Karpas-422 (cell line): ENCODE measurements at places on chromosomes 2 and 18. TPM values are rescaled to one million over a fixed set of nuclear protein-coding genes. Genes with fewer than 3 reads are reported as not detected.
A peak's percentile ranks its signal among the peaks of the same experiment; 100 is the strongest.

GRCh38 chr2:96324721-96325040 lies 436 bp upstream of the ITPRIPL1 start:
- H3K27me3 ChIP-seq, result no peaks in the 10 kb centered on the region
- peaks cover 47% of the 10 kb centered on the region for H3K4me1 ChIP-seq
- DNase-seq, result no peak
- peak overlapping the region; percentile 65; the same call in 1 of the 2 replicates for H3K27ac ChIP-seq
- H3K4me3 ChIP-seq, result peak overlapping the region; percentile 90

GRCh38 chr2:141748616-141749015 lies 382.2 kb downstream of the LRP1B start:
- no peaks in the 10 kb centered on the region for H3K27me3 ChIP-seq
- H3K27ac ChIP-seq, result no peak overlapping the region
- DNase-seq, result no peak
- H3K36me3 ChIP-seq, result no peaks in the 10 kb centered on the region
- no peak overlapping the region for H3K4me3 ChIP-seq
- no peaks in the 10 kb centered on the region for H3K4me1 ChIP-seq

GRCh38 chr18:28176948-28177827 lies at the start of gene CDH2:
Gene CDH2, minus strand, starts transcription at chr18:28177130. Its CDS starts 108 bp downstream, at chr18:28177022.
- no peak within 1 kb of the TSS for H3K4me3 ChIP-seq
- H3K27ac ChIP-seq, result no peak within 1 kb of the TSS
- no peaks in the 10 kb centered on the region for H3K27me3 ChIP-seq

DNA sequence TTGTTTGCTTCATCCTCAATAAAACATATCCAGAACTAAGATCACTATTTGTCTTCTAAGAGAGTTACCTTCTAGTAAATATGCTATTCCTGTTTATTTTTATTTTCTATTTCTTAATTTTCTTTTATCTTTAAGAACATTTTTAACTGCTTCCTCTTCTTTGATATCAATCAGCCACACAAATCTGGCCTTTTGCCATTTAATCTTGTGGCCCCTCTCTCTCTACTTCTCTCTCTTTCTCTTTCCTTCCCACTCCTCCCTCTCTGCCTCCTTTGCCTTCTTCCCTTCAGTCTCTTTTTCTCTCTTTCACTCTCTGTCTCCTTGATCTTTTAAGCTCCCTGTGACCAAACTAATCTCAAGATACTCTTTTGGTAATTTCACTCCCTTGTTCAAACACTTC lies 108.4 kb downstream of the GRB14 start:
- no peaks in the 10 kb centered on the region for H3K27me3 ChIP-seq
- H3K27ac ChIP-seq, result no peak overlapping the region
- no peak overlapping the region for H3K4me3 ChIP-seq
- no peak for DNase-seq
- no peaks in the 10 kb centered on the region for H3K4me1 ChIP-seq

DNA sequence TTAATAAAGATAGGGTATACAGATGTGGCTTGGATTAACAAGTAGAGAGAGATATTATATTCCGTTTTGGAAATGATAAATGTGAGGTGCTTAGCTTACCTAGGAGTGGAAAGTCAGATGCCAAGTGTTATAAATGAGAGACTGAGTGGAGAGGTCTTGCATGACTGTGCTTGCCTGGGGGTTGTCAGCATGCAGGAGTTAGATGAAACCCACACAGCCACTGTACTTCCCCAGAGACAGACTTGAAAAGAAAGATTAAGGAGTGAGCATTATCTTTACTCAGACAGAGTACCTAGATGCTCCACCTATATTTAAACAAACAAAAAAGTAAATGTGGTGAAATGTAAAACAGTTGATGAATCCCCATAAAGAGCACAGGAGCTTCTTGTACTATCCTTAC lies 482.7 kb downstream of the RIT2 start:
- no peak overlapping the region for H3K27ac ChIP-seq
- no peaks in the 10 kb centered on the region for H3K36me3 ChIP-seq
- H3K27me3 ChIP-seq, result no peaks in the 10 kb centered on the region
- no peaks in the 10 kb centered on the region for H3K4me1 ChIP-seq
- H3K4me3 ChIP-seq, result no peak overlapping the region

GRCh38 chr2:27126252-27126710 lies 2.7 kb downstream of the ABHD1 start:
- H3K4me1 ChIP-seq, result peaks cover 13% of the 10 kb centered on the region
- no peaks in the 10 kb centered on the region for H3K27me3 ChIP-seq
- no peak overlapping the region for H3K27ac ChIP-seq
- no peak overlapping the region for H3K4me3 ChIP-seq
- H3K36me3 ChIP-seq, result no peaks in the 10 kb centered on the region

GRCh38 chr2:31296641-31297287 lies 62.8 kb downstream of the EHD3 start:
- DNase-seq, result no peak
- no peak overlapping the region for H3K27ac ChIP-seq
- no peaks in the 10 kb centered on the region for H3K27me3 ChIP-seq

DNA sequence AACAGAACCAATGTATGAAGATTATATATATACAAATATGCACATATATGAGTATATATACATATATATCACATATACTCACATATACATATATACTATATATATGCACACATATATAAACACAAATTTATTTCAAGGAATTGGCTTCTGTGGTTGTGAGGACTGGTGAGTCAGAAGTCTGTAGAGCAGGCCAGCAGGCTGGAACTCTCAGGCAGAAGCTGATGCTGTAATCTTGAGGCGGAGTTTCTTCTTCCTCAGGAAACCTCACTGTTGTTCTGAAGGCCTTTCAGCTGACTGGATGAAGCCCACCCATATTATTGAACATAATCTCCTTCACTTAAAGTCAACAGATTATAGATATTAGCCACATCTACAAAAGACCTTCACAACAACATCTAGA lies 143.9 kb upstream of the CREB1 start:
- no peaks in the 10 kb centered on the region for H3K36me3 ChIP-seq
- no peaks in the 10 kb centered on the region for H3K27me3 ChIP-seq
- H3K4me3 ChIP-seq, result no peak overlapping the region
- no peaks in the 10 kb centered on the region for H3K4me1 ChIP-seq
- no peak overlapping the region for H3K27ac ChIP-seq

SYT4 gene
- not detected in 2 replicates for total RNA-seq

CYRIA gene
- 2.3 and 4.2 TPM in 2 replicates for total RNA-seq

TRIM43B gene
- total RNA-seq, result not detected in 2 replicates
